Activated T-cell treated with anti-CD3 and anti-CD28 coated beads for 24 hours (primary cell): ENCODE measurements at places on chromosomes 3 and 15.

DNA sequence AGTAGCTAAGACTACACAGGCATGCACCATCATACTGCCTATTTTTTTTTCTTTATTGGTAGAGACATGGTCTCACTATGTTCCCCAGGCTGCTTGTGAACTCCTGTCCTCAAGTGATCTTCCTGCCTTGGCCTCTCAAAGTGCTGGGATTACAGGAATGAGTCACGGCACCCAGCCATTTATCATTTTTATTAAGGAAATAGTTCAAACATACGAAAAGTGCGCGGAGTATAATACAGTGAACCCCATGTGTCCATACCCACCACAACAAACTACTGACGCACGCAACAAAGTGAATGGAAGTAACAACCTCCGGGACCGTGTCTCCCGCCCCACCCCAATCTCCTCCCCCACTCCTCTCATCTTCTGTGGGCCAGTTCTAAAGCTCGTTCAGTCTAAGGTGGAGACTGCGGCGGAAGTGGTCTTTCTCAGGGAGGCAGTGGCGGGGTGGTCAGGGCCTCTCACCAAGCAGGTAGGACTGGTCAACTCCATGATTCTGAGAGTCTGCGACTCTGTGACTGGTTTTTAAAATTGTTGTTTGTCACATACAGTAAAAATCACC is 42.1 kb downstream of the DNAJB8 start:
- DNase-seq = no peak

DNA sequence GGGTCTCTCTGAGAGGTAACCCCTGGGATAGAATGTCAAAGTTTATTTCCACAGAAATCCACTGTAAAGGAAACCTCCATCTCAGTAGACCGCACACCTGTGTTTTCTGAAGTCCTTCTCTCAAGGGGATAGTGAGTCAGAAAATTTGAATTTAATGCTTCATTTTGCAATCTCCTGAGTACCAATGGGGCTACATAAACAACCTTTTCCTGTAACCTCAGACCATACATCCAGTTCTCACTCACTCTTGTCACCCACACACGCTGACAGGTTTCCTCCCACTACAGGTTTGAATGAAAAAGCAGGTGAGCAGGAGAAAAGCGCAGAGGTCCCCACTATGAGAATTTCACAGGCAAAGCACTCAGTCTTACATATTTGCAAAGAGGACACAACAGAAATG is 165.3 kb upstream of the MCTP2 start:
- DNase-seq = no peak

- no peak for DNase-seq
Measured at GRCh38 chr15:35888815-35889214, 342.9 kb upstream of the DPH6 start.

DNA sequence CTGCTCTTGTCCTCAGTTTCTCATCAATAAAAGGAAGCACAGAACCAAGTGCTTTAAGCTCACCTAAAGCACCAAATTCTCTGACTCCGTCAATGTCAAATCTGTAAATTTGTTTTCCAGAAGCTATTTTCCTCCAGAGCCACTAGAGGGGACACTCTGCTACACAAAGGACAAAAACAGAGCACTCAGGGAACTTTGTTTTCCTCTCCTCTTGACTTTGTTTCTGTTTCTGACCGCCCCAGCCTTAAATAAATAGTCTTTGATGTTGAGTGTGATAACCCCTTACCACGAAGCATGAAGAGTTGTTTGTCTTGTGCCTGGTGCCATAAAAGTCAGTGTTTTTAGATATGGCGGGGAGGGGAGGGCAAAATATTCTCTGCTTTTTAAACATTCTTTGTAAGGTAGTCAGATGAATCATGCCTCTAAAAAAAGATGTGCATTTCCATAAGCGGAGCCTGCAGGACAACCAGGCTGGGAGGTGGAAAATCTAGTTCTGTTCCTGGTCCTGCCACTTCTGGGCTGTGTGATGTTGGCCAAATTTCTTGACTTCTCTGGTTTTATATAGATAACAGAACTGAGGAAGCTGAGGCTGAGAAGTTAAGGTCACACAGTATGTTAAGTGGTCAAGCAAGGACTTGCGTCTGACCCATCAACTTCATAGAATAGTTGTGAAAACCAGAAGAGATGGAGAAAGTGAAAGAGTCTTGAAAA is 7.3 kb upstream of the ZBTB38 start:
- no peak for DNase-seq

- DNase-seq = no peak
Measured at GRCh38 chr3:11587766-11588165, 55.9 kb downstream of the VGLL4 start.

DNA sequence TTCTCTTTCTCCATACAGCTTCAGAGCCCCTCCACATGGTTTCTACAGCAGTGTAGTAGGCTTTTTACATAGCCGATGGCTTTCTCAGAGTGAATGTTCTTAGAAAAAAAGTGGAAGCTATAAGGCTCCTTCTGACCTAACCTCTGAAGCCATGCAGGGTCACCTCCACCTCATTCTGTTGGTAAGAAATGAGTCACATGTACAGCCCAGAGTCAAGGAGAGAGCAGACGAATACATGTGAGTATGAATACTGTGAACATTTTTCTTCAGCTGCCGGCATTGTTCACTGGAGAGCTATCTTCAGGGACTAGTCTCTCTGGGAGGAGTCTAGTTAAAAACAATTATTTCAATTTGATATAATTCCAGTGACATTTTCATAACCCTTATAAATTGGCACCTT is 68.2 kb upstream of the THRB start:
- no peak for DNase-seq

DNA sequence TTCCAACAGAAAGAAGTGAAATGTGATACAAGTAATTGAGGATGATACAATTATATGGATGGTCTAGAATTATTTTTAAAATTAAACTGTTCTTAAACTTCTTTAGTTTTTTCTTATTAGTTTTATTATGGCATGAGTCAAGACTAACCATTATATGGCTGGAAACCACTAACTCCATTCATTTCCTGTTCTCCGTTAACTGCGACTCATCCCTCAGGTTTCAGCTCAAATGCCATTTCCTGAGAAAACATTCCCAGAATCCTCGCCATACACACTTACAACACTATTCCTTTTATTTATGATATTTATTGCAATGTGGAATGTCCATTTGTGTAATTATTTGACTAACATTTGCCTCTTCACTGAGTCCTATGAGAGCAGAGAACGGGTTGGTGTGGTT is 394.1 kb downstream of the SOX2 start:
- no peak for DNase-seq

- no peak for DNase-seq
Measured at GRCh38 chr3:114973536-114973935, 173.6 kb downstream of the ZBTB20 start.

DNA sequence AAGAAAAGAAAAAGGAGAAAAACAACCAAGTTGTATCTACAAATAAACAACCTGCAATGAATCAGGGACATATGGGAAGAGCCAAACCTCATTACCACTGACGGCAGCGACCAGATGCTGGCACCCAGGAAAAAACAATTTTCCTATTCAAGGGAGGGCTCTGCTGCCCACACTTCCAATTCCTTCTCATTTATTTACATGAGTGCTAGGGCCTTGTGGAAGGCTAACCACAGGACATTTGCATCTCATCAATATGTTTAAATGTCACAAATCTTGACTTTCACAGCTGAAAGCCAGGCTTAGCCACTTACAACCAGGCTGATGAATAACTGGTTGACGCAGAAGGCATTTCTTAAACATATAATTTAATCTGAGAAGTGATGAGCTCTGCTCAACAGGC is 36.0 kb downstream of the RFTN1 start:
- no peak for DNase-seq

DNA sequence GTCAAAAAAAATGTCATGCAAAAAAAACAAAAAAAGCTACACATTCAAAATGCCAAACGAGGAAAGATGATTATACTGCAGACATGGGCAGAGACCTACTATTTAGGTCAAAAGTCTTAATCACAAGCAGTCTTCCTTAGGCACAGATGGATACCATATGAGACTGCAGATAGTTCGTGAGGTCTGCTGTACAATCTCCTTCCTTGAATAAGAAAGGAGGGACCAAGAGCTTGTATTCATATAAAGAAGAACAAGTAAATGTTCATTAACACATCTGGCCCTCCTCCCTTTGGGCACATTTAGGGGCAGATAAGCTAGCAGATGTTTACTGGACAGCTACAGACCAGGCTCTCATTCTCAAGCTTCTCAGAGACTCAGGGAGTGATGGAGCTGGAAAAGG is 45.3 kb downstream of the ANXA2 start:
- no peak for DNase-seq

DNA sequence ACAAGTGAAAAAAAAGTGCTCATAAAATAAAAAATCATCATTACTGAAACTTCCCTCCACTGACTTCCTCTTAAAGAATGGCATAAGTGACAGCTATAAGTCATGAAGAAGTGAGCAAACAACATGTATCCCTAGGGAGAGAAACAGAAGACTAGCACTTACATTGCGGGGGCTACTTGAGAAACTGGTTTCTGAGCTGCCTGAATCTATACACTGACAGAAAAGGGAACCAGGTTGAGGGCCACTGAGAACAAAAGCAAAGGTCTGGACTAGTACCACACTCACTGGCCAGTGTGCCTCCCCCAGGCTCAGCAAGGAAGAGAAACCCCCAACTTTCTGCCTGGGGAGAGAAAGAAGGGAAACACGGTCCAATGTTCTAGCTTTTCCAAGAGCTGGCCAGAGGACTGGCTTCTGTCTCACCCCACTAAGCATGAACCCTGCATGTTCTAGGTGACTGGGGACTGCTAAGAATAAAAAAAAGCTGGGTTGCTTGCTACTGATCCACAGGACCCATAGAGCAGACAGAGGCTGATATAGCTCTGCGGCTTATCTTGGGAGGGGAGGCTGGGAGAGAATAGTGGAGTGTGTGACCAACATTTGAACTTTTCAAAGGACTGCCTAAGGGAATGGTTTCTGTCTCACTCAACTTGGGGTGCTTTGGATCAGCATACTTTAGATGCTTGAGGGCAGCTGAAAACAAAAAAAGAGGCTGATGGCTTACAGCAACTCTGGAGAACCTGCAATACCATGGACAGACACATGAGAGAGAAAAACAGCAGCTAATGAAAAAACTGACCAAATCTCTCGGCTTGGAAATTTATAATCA is 8.1 kb downstream of the RAD18 start:
- no peak for DNase-seq

GRCh38 chr3:79515072-79515471 is 252.7 kb downstream of the ROBO1 start:
- DNase-seq = no peak

DNA sequence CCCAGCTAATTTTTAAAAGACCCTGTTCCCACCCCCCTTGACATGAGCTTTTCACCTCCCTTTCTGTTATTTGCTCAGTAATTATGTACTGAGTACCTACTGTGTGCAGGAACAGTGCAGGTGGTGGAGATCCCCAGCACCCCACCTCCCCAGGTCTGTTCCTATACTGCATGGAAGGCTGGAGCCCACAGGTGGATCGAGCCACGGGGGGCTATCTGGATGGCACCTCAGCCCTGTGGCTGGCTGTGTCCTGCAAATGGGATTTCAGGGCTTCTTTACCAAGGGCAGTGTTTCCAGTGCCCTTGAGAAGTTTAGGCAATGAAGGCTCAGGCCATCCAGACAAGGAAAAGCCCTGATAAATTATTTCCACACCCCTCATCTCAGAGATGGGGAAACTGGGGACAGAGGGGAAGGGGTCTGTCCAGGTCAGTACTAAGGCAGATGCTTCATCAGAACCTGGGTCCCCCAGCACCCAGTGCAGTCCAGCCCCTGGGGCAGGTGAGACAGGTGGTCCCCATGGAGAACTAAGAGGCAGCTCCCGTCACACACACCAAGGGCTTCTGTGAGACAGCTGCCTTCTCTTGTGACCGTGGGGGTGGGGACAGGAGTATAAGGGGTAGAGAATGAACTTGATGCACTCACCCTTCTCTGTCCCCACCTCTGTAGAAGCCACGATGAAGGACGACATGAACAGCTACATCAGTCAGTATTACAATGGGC is 109.6 kb downstream of the ETFA start:
- no peak for DNase-seq

- DNase-seq = no peak
Measured at GRCh38 chr3:185283374-185283935, 29.6 kb upstream of the EHHADH start.

- no peak for DNase-seq
Measured at GRCh38 chr3:374459-374858, 177.9 kb downstream of the CHL1 start.
